ENCODE measurements at places on chromosomes 13 and 19. TPM values are rescaled to one million over a fixed set of nuclear protein-coding genes. Genes with fewer than 3 reads are reported as not detected.

DNA sequence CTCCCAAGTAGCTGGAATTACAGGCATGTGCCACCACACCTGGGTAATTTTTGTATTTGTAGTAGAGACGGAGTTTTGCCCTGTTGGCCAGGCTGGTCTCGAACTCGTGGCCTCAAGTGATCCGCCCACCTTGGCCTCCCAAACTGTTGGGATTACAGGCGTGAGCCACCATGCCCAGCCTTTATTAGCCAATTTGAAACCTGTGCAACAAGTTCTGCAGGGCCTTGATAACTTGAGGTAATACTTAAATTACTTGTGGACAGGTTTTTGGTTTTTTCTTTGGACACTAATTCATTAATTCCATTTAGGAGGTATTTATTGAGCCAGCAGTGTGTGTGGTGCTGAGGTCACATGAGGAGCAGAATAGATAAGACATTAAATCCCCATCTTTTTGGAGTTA is 39.5 kb downstream of the ARHGAP35 start:
- H3K4me1 ChIP-seq = peaks cover 30% of the 10 kb centered on the region
- H3K27me3 ChIP-seq = no peaks in the 10 kb centered on the region
- no peak overlapping the region for H3K4me3 ChIP-seq
- H3K27ac ChIP-seq = no peak overlapping the region
- DNase-seq = no peak
- H3K36me3 ChIP-seq = no peaks in the 10 kb centered on the region

The MAG gene
- total RNA-seq = 2.8 TPM

The ATXN8OS gene
- not detected for total RNA-seq

DNA sequence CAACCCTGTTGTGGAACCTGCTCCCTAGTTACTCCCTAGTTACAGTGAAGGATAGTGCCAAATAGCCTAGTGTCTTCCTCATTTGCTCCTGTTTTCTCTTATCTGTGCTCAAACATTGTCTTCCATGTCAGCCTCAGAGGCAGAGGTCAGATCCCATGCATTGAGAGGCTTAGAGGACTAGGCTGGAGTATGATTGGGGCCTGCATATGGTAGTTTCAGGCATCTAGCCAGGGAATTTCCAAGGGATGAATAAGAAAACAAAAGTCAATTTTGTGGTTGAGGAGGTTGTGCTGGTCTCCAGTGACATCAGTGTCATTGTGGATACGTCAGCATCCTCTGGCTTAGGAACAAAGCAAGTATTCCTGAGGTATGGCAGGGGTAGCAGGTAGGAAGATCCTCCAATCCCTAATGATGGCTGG is 9.4 kb downstream of the ZNF546 start:
- H3K27me3 ChIP-seq = no peaks in the 10 kb centered on the region
- DNase-seq = no peak
- peaks cover 30% of the 10 kb centered on the region for H3K36me3 ChIP-seq
- H3K4me1 ChIP-seq = no peaks in the 10 kb centered on the region
- H3K27ac ChIP-seq = no peak overlapping the region

The FCER2 gene
- total RNA-seq = 1.4 TPM

- no peak overlapping the region for H3K27ac ChIP-seq
- peaks cover 37% of the 10 kb centered on the region for H3K36me3 ChIP-seq
- H3K4me3 ChIP-seq = no peak overlapping the region
- DNase-seq = no peak
- no peaks in the 10 kb centered on the region for H3K27me3 ChIP-seq
- H3K4me1 ChIP-seq = no peaks in the 10 kb centered on the region
These were observed 24.0 kb upstream of the TEX29 start for GRCh38 chr13:111296417-111296816.

GRCh38 chr13:66887088-66887487 is 343.0 kb downstream of the PCDH9 start:
- no peak overlapping the region for H3K27ac ChIP-seq
- no peaks in the 10 kb centered on the region for H3K27me3 ChIP-seq
- no peak for DNase-seq
- H3K4me1 ChIP-seq = no peaks in the 10 kb centered on the region
- no peaks in the 10 kb centered on the region for H3K36me3 ChIP-seq
- no peak overlapping the region for H3K4me3 ChIP-seq

GRCh38 chr13:46613409-46614049 is 60.6 kb downstream of the LRCH1 start:
- no peak overlapping the region for H3K4me3 ChIP-seq
- H3K4me1 ChIP-seq = peaks cover 45% of the 10 kb centered on the region
- no peak overlapping the region for H3K27ac ChIP-seq
- no peaks in the 10 kb centered on the region for H3K27me3 ChIP-seq
- H3K36me3 ChIP-seq = no peaks in the 10 kb centered on the region

The PCP2 gene
- not detected for total RNA-seq

- H3K27me3 ChIP-seq = no peaks in the 10 kb centered on the region
- H3K36me3 ChIP-seq = no peaks in the 10 kb centered on the region
- H3K4me3 ChIP-seq = no peak overlapping the region
- no peak for DNase-seq
- H3K4me1 ChIP-seq = no peaks in the 10 kb centered on the region
- no peak overlapping the region for H3K27ac ChIP-seq
These were observed 1242.6 kb downstream of the DIAPH3 start for GRCh38 chr13:58921129-58921528.

DNA sequence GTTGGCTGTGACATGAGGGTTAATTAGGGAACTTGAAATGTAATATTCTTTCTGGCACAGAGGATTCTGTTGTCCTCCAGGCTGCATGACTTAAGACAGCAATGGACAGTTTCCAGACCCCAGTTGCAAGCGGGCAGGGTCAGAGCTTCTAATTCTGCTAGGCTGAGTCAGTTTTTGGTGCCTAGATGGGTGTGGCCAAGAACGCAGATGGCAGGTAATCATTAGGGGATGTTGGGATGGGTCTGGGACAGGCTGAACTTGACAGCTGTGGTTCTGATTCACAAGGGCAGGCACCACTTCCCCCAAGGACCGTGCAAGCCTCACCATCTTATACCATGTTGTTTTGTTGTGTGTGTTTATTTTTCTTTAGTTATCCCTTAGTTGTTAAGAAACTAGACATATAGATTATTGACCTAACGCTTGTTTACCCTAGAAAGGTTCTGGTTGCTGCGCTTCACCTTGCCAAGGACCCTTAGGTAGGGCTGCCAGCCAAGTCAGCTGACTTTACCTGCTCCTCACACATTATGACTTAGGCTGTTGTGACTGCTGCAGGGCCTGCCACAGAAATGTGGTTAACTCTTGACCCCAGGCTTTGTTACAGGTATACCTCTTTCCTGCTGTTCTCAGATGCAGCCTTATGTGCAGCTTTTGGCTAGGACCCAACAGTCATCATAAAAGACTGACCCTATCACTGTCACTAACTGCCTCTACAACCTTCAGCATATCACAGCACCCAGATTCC is 117.7 kb upstream of the KLF12 start:
- no peak overlapping the region for H3K27ac ChIP-seq
- H3K4me3 ChIP-seq = no peak overlapping the region
- peaks cover 24% of the 10 kb centered on the region for H3K4me1 ChIP-seq
- H3K27me3 ChIP-seq = no peaks in the 10 kb centered on the region
- DNase-seq = no peak
- H3K36me3 ChIP-seq = no peaks in the 10 kb centered on the region

- no peak for DNase-seq
- H3K27ac ChIP-seq = no peak overlapping the region
- H3K27me3 ChIP-seq = no peaks in the 10 kb centered on the region
These were observed 68.3 kb upstream of the DACH1 start for GRCh38 chr13:71935166-71935840.

- no peaks in the 10 kb centered on the region for H3K27me3 ChIP-seq
- H3K4me1 ChIP-seq = no peaks in the 10 kb centered on the region
- H3K4me3 ChIP-seq = no peak overlapping the region
- no peak overlapping the region for H3K27ac ChIP-seq
These were observed 141.7 kb downstream of the IER2 start for GRCh38 chr19:13291913-13292312.

The ZNF546 gene
- total RNA-seq = 8.5 TPM

Data from thoracic aorta (tissue), 2 donors.